Cardiac septum (tissue), 1 donor: ENCODE measurements at places on chromosomes 11 and 22. TPM values are rescaled to one million over a fixed set of nuclear protein-coding genes. Genes with fewer than 3 reads are reported as not detected.

DNA sequence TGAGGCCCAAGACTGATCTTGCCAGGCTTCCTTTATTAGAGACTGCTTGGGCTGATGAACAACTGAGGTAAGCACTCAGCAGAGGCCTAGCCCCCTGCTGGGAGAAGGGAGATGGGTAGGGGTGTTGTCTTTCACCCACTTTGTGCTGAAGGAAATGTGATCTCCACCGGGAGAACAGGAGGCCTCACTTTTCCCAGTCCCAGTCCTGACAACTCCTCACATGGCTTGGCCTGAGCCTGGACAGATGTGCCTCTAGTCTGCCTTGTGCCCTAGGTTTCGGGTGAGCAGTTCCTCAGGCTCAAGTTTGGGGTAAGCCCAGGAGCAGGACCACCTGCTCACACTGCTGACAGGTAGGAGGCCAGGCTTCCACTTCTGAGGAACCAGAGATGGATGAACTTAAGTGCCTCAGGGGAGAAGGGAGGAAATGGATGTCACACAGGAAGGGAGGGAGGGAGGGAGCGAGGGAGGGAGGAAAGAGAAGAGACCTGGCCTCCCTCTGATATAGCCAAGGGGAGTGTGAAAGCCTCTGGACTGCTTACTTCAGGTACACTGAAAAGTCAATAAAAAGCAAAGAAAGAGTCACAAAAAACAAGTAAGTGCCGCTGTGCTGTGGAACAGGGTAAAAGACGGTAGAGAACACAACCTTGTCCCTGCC, 8.1 kb downstream of the CLPB start:
- DNase-seq, result no peak

DNA sequence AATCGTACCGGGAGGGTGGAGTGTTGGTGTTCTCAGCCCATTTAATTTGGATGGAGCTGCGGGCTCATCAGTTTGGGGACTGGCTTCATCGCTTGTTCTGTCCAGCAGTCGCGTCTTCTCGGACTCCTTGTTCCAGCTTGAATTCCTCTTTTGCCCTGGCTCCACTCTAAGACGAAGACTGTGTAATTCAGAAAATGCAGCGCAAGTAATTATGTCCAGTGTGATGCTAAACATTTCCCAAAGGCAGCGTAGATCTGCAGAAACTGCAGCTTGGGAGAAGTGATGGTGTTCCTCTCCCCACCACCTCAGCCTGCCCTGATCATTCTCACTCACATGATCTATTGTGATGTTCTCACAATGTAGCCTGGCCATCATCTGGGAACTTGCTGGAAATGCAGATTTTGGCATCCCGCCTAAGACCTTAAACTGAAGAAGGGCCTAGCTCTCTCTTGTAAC, 666 bp downstream of the SLC25A18 start:
- DNase-seq, result no peak

DNA sequence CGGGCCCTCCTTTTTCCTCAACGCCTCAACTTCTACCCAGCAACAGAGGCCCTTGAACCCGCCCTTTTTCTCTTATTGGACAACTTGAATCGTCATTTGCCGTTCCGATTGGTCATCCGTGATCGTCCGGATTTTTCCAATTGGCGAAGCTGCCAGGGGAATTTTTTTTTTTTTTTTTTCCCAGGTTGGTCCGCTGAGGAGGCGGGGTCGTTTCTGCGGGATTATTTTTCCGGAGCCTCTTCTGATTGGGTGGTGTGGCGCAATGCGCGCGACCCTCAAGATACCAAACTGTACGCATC, 465 bp upstream of the TTC9C start:
- peak; percentile 87 for DNase-seq

DNA sequence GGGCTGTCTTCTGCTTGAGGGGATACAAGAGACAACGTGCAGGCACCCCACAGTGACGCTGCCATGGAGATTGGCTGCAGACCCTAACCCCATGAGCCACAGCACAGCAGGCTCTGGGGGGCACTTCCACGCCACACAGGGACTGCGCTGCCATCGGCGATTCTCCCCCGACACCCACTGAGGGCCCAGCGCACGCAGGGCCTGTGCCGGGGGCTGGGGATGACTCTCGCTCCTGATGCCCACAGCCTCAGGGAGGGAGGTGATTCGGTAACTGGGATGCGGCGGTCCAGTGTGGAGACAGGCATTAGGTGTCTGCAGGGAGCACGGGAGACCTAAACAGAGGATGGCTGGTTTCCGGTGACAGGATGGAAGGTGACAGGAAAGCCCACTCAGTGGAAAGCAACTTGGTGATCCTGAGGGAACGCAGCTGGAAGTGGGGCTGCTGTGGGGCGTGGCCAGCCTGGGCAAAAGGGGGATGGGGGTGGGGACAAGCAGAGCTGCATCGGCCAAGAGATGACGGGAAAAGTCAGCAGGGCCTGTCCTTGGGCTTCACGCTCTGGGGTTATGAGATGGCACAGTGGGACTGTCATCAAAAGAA, 37.7 kb downstream of the EFCAB6 start:
- DNase-seq, result no peak

DNA sequence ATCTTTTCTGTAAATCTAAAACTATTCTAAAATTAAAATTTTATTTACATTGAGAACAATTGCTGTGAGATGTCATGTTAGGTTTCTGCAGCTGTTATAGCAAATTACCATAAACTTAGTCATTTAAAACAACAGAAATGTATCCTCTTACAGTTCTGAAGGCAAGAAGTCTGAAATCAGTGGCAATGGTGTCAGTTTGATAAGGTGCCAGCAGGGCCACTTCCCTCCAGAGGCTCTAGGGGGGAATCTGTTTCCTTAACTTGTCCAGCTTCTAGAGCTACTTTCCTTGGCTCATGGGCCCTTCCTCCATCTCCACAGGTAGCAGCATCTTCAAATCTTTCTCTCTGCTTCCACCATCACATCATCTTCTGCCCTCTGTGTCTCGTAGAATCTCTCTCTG, 23.0 kb downstream of the MOGAT2 start:
- DNase-seq, result no peak

DNA sequence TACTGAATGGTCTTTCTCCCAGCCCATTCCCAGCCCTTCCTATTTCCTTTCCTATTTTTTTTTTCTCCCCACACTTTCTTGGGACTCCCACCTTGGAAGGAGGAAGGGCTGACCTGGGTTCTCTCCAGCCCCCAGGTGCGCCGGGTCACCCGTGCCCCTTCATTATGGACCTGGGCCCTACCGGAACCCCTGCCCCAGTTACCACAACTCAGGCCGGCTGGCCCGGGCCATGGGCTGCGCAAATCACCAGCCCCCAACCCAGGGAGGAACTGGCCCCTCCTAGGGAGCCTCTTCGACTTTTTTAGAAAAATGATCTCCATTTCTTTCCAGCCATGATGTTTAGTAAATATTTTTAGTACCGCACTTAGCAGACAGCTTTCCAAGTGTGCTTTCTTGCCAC, 62.2 kb downstream of the MORC2 start:
- DNase-seq, result no peak

DNA sequence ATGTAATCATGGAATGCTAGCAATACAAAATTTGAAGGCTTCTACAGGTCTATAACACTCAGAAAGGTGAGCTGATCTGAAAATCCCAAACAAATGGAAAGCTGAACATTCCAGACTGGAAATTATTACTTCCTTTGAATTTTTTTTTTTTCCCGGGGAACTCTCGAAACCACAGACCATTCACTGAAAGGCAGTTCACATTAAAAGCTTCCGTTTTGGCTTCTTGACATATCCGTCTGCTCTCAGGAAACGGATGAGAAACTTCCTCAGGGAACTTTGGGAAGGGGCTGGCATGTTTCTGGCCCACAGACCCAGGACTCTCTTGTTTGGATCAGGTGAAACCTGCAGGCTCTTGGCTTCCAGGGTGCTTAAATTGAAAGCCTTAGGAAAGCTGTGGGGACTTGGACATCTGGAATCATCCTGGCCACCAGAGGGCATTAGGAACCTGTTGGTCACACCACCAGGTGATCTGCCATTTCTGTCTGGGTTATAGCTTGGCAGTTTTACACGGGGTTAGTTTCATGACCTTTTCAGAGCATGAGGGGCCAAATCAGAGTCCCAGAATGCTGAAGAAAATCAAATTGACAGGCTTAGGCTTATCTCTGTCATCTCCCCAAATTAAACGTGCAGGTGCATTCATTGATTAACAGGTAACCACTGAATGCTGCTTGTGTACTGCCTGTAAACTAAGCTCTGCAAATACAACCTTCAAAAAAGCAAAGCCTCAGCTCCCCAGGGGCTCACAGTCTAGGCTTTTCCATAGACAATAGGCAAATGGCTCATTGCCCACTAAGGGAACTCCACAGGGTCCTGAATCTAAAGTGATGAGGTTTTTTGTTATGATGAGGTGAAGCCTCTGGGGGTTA, 22.7 kb upstream of the GRAMD1B start:
- DNase-seq, result no peak

VPS51 gene
- total RNA-seq, result 87.1 TPM

EWSR1 gene
- 138 TPM for total RNA-seq

TNNT3 gene
- 41.5 TPM for total RNA-seq

LYVE1 gene
- 15.2 TPM for total RNA-seq

TIRAP gene
- 8.4 TPM for total RNA-seq

PTPN5 gene
- 3.8 TPM for total RNA-seq

ABTB2 gene
- 27.9 TPM for total RNA-seq

OR8G5 gene
- not detected for total RNA-seq
